ENCODE measurements at places on chromosomes 5 and 9.

DNA sequence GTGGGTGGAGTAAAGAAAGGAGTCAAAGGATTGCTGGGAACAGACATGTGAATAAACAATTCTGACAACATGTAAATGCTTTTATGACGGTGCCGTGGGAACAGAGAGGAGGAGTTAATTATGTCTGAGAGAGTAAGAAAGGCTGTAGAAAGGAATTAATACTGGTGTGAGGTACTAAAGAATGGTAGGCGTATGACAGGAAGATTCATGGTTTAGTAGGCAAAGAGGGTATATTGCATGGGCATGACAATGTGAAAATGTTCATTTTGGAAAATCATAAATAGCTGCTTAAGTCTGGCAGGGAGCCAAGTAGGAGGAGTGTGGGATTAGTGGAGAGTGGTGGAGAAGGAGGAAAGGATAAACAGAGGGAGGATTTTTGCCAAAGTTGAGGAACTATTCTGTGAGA lies 19.7 kb downstream of the NAA35 start:
- no peak for DNase-seq

GRCh38 chr5:60336491-60336890 lies 363.5 kb downstream of the DEPDC1B start:
- DNase-seq, result no peak

GRCh38 chr9:133880136-133880535 lies 112.0 kb downstream of the VAV2 start:
- DNase-seq, result no peak

DNA sequence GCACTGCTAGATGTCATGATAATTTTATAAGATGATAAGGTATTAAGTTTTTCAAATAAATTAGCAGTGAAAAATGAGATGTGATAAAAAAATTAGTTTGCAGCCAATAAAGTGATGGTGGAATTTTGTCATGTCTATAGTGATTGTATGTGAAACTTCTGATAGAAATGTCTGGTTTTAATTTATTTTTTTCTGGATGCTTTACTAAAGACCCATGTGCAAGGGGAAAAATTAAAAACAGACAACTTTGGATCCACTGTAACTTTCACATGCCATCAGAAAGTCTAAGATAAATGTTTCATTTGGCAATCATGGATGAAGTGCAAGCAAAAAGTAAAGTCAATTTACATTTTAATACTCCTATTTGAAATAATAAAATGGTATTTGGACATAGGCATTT lies 4.4 kb upstream of the NDUFS4 start:
- DNase-seq, result no peak

GRCh38 chr5:66513130-66513529 lies 83.1 kb upstream of the MAST4 start:
- no peak for DNase-seq

- DNase-seq, result no peak
Measured at GRCh38 chr9:70529833-70530232, 115.4 kb upstream of the KLF9 start.

- DNase-seq, result no peak
Measured at GRCh38 chr5:129051283-129051682, 43.3 kb upstream of the ISOC1 start.

DNA sequence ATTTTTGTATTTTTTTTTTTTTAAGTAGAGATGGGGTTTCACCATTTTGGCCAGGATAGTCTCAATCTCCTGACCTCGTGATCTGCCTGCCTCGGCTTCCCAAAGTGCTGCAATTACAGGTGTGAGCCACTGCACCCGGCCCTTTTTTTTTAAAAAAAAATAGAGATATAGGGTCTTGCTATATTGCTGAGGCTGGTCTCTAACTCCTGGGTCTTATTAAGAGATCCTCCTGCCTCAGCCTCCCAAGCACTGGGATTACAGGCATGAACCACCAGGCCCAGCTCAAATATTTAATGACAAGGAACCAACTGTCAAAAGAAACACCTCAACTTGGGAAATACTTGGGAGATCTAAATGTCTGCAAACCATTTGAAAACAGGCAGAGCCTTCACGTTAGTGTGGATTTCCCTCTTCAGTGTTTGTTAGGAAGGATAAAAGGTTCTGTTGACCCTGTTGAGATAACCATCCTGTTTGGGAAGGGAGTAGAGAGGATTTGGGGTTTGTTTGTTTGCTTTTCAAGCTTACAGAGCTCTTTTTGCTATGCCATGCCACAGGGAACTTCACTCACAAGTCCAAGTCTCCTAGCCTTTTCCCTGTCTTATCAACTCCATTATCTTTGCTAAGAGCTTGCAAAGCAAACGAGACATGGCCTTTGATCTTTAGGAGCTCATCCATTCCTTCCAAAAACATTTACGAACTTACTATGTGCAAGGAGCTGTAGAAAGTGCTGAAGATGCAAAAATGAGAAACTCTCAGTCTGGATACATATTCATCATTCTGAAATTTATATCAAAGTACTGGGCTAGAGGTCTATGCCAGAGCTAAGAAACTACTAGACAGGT lies 7.5 kb downstream of the FAXDC2 start:
- no peak for DNase-seq

DNA sequence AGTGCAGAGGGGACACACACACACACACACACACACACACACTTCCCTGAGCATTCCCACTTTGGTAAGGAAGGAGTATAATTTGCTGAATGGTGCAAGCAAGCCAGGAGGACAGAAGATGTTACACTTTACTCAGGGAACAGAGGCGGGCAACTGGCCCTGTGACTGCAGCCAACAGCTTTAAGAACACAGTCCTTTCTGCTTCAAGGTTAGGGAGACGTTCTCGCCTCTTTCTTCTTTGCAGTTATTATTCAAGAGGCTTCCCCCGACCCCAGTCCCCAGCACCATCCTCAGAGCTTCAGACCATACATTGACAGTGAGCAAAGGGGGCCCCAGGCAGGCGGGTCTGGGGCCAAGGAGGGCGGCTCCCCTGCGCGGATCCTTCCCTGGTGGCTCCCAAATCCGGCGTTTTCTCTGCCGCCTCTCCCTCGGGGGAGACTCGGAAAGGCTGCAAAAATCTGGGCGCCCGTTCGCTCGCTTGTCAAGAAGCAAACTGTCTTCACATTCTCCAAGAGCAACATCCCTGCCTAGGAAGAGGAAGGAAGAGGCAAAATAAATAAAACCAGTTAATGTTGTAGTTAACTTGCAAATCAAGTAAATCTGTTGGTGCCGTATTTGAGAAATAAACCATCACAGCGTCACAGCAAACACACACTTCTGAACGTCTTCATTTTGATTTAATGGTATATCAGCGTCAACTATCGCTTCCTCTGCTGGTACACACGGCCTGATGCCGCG lies 3.8 kb upstream of the LHX2 start:
- no peak for DNase-seq

DNA sequence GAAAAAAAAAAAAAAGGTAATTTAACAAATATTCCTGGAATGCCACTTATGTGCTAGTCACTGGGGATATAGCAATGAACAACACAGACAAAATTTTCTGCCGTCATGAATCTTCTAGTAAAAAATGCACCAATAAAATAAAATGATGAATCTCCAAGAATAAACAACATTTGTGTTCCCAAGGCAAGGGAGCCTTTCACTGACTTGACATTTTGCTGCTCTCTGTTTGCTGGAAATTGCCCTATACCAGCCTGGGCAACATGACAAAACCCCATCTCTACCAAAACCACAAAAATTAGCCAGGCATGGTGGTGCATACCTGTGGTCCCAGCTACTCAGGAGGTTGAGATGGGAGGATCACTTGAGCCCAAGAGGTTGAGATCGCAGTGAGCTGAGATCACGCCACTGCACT lies 64.5 kb upstream of the ERBIN start:
- DNase-seq, result no peak

- DNase-seq, result peak; percentile 83
Measured at GRCh38 chr9:82599336-82599949, 463.5 kb downstream of the RASEF start.

All from MV-4-11 (cell line).